ENCODE measurements at places on chromosomes 7 and 10.
A peak's percentile ranks its signal among the peaks of the same experiment; 100 is the strongest.

DNA sequence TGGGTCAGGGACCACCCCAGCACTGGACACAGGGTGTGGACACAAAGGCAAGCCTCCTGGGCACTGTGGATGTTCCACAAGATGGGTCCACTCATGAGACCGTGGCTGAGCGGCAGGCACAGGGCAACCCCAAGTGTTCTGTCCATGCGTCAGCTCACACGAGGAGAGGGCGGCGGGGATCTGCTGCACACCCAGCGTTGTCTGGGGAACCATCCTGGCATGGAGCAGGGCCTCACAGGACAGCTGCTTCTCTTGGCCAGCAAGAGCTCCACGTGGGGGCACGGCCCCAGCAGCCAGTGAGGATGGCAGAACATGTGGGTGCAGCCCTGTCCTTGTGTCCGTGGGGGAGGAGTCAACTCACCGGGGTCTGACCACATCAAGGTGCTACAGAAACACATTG is 195.4 kb downstream of the PTPRN2 start:
- no peak for DNase-seq

DNA sequence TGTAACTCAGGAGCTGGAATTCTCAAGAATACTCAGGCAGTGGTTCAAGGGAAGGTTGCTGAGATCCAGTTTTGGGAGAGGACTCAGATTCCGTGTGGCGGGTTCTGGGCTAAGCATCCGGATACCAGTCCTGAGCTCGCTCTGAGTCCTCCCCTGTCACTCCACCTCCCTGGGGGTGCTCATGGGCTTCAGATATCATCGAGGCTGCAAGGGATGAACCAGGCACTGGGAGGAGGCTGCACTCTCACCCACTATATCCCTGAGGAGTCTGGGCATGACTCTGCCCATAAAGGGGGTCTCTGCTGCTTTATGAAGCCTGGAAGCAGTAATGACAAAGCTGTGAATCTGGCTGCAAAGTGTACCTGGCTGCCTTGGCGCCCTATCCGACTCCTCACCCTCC is 188.5 kb downstream of the TNS3 start:
- DNase-seq: no peak

- no peak for DNase-seq
Observed at GRCh38 chr10:25865267-25865666, 68.8 kb upstream of the MYO3A start.

DNA sequence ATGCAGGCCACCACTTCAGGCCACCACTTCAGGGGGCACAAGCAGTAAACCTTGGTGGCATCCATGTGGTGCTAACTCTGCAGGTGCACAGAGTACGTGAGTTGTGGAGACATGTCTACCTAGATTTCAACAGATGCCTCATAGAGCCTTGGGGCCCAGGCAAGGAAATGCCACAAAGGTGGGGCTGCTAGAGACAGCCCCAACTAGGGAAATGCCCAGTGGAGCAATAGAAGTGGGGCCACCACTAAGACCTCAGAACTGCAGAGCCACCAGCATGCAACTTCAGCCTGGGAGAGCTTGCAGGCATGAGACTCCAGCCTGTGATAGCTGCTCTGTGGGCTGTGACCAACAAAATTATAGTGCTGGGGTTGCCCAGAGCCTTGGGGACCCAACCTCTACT is 107.6 kb downstream of the DNAJC1 start:
- no peak for DNase-seq

DNA sequence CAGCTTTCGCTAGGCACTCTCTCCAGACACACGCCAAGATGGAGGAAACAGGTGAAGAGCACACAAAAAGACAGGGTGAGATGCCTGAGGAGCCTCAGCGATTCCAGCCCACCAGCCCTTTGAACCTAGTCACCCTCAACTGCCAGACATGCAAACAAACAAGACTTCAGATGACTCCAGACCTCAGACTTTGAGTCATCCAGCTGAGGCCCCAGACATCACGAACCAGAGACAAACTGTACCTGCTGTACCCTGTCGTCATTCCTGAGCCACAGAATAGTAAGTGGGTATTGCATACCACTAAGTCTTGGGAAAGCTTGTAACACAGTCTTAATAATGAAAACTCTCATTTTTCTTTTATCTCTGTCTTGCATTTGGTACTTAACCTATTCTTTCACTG is 126.6 kb upstream of the LSM8 start:
- DNase-seq: no peak

- no peak for DNase-seq
Observed at GRCh38 chr7:126529833-126530232, 722.9 kb downstream of the GRM8 start.

DNA sequence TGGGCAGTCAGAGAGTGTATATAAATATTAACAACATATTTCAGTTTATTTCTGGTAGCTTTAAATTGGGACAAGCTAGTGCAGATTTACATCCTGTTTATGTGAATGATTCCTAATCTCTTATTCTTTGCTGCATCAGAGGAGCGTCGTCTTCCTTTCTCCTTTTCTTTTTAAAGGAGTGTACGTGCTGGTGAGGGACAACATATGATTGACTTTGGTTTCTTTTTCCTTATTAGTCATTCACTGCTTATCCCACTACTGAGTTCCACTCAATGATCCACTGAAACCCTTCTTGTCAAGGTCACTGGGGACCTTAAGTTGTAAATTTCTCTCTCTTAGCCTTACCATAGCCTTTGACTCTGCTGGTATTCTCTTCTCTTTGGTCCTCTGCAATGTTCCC is 116.3 kb downstream of the EXOC4 start:
- DNase-seq: no peak

DNA sequence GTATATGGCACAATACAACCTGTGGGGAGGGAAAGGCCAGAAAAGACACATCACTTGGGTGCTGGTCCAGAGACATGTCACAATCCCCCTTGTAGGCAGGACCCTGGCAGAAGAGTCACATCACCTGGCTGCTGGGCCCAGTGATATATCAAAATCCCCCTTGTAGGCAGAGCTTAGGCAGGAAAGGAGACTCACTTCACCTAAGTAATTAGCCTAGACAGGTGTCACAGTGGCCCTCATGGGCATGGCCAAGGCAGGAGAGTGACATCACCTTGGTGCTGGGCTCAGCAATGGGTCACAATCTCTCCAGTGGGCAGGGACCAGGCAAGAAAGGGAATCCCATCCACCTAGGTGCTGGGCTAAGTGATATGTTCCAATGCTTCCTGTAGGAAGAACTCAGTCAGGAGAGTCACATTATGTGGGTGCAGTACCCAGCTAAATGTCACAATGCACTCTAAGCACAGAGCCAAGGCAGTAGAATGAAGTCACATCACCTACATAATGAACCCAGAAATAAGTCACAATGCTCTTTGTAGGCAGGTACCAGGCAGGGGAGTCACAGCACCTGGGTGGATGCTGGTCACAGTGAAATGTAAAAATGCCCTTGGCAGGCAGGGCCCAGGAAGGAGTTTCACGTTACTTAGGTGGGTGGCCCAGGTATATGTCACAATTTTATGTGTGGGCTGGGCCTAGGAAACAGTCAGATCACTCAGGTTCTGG is 18.9 kb upstream of the ZNF736 start:
- DNase-seq: no peak

DNA sequence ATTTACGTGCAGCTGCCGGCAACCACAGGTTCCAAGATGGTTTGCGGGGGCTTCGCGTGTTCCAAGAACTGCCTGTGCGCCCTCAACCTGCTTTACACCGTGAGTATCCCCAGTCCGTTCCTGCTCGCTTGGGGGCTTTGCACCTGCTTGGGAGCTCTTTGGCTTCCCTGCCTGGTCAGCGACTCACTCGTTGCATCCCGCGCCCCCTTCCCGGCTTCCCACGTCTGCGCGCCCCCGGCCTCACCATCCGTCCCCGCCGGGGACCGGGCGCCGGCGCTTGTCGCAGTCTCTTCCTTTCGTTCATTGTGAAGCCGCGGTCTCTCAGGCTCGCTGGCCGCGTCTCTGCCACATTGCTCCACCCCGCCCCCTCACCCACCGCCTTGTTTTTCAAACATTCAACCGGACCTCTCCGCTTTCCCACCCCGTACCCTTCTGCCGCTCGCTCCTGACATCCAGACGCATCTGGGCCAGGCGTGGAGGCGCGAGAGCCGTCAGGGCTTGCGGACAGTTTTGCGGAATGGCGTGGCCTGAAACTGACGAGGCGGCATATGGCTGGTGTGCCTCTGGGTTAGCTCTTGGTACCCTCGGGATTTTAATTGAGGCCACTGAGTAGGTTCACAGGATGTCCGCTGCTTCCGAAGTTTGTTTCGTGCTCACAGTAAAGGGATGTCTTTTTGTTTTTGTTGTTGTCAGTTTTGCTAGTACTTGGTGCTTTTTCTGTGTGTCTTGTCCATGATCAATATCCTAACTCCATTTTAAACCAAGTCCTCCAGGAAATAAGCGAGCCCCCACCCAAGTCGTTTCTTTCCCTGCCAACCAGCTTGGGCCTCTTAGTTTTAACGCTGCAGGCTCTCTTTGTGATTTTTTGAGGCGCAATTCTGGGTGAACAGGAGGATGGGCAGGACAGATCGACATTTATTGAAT is 639 bp downstream of the TSPAN13 start:
- peak; percentile 45 for DNase-seq

- DNase-seq: peak; percentile 60
Observed at GRCh38 chr10:87850742-87851205, 12.6 kb downstream of the KLLN start.

DNA sequence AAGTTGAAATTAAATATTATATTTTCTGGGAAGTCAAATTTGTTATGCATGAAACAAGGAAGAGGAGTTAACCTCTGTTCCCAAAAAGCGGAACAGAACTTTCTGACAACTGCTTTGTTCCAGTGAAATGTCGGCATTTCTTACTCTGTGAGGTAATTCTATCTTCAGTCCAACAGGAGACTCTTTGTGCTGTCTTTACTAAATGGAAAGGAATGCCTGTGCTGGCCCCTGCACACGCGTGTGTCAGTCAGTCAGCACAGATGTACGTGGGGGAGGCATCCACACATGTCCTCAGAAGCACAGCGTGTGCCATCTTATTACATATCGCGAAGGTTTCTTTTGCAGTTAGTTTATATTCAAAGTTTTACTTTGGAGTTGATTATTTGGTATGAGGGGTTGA is 37.5 kb downstream of the NET1 start:
- DNase-seq: no peak

GRCh38 chr7:33876596-33877274 is 28.6 kb upstream of the BMPER start:
- DNase-seq: no peak

DNA sequence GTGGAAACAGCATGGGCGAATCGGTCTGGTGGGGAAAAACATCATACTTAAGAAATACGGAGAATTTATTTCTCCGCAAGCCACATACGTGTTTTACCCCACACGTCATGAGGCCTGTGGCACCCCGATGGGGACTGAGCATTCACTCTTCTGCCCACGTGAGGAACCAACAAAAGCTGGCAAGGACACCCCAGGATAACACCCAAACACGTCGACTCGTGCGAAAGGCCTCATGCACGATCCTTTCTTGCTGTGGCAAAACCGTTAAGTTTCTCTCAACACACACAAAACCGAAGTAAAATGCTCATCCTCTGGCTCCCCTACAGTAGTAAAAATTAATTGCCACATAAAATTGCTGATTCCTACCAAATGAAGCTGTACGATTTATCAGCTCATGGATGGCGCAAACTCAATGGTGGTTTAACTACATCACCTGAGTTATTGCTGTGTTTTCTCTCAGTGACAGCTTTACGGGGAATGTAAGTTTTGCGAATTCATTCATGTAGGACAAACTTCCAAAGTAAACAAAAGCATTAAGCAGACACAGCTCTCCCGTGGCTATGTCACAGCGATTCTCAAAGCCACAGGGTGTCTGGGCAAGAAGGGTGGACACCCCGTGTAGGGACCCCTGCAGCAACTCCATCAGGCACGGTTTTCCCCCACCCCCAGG is 97.0 kb downstream of the CTBP2 start:
- no peak for DNase-seq

- no peak for DNase-seq
Observed at GRCh38 chr7:139772115-139772514, 5.7 kb downstream of the HIPK2 start.

- no peak for DNase-seq
Observed at GRCh38 chr10:115094416-115095140, 1.4 kb downstream of the ATRNL1 start.
